ENCODE measurements at places on chromosomes 6 and 20.

DNA sequence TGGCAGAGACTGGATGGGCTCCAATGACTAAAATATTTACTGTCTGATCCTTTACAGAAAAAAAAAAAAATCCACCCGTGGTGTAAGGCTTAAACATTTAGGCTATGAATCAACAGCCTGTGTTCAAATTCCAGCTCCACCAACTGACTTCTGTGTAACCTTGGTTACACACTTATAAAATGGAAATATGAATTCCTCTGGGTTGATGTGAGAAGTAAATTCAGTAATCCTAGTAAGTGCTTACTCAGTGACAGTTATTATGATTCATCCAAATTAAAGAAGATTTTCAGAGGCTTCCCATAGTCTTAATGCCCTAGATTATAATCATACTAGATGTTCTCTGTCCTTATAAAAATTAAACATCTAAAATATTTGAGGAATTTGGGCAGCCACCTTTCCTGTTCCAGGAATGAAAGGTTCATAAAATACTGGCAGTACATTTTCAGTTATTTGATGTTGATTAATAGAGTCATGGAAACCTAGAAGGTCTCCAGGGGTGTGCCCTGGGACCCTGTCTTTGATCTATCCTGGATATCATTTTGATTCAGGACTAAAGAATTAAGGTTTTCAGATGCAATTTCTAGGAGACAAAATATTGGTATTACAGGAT is 180.3 kb upstream of the ZNF217 start:
- DNase-seq: no peak

- DNase-seq: no peak
Measured at GRCh38 chr20:3471397-3472021, 691 bp downstream of the ATRN start.

GRCh38 chr20:53001498-53002301 is 29.5 kb downstream of the TSHZ2 start:
- no peak for DNase-seq

- no peak for DNase-seq
Measured at GRCh38 chr6:13256266-13257001, 71.9 kb downstream of the TBC1D7 start.

DNA sequence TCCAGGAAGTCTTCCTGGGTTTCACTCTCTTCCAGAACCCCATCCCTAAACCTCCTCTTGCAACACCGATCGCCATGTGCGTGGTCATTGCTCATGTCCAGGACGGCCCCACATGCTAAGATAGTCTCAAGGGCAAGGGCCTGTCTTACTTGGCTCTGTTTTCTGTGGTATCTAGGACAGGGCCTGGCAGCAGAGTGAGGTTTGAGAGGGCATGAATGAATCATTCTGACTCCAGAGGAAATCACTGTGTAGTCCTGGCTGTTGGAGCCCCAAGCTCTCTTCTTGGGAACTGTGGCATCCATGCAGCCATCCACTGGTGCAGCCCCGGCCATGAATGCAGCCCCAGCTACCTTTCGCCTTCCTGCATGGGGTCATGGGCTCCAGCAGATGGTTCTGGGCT is 12.4 kb downstream of the SIRPA start:
- no peak for DNase-seq

- no peak for DNase-seq
Measured at GRCh38 chr6:136529710-136530109, 20.5 kb downstream of the MAP7 start.

- DNase-seq: no peak
Measured at GRCh38 chr20:52540509-52540908, 348.9 kb upstream of the ZFP64 start.

GRCh38 chr20:38094373-38094891 is 60.9 kb downstream of the RPRD1B start:
- peak; percentile 8 for DNase-seq

- no peak for DNase-seq
Measured at GRCh38 chr6:14197118-14197517, 79.5 kb downstream of the CD83 start.

- no peak for DNase-seq
Measured at GRCh38 chr6:143607168-143607567, 70.6 kb upstream of the PHACTR2 start.

GRCh38 chr6:99589290-99589672 is 17.4 kb upstream of the PRDM13 start:
- DNase-seq: no peak

DNA sequence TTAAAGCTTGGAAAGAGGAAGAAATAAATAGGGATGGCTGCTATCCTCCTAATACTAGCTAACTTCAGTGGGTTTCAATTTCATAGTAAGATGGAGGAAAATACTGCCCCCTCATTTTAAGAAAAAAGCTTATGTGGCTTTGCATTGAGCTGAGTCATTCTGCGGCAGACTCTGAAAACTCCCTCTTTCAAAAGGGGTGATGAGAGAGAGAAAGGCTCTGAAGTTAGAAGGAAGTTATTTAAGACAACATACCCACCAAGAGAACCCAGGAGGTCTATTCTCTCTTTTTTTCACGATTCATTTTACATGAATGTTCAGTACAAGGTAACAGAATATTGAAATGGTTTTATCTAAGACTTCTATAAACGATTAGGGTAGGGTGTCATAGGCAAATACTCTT is 4.5 kb downstream of the PRDM13 start:
- no peak for DNase-seq

DNA sequence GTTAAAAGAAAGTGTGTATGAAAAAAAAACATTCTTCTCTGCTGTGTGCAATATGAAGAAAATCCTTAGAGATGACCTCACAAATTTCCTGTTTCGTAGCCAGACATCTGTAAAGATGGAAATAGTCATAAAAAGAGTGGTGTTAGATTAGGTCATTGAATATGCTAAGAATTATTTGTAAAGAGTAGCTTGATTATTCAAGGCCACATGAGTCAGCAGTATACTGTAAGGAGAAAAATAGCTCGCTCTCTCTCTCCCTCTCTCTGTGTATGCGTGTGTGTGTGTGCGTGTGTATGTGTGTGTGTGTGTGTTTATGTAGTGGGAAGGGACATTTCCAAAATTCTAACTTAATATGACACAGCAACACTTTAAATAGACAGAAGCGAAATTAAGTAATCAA is 78.8 kb downstream of the PTCHD4 start:
- no peak for DNase-seq

DNA sequence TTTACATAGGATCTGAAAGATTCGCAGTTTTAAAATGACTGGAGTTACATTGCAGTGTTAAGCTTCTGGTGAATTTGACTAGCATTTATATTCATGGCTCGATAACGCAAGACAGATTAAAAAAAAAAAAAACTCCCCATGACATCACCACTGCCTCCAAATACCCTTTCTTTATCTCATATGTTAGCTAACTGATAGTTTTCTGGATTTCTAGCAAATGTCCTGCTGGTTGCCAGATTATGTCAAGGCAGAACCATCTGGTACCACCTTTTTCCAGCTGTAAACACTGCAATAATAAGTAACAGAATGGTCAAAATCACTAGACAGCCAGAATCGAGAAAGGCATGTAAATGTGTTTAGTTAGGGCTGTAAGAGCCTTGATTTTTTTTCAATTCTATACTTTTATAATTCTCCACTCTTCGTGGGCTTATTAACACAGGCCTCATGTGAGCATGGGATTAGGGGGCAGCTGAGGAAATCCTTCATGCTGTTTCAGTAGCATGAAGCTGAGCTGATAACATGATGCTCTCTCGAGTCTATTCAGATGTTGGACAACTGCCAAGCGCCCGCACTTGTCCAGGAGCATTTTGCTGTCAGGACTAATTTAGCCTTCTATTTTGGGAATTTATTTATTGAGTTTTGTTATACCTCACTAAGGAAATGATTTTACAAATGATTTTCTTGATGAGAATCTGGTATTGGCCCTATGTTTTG is 166.0 kb upstream of the SCGN start:
- DNase-seq: no peak

DNA sequence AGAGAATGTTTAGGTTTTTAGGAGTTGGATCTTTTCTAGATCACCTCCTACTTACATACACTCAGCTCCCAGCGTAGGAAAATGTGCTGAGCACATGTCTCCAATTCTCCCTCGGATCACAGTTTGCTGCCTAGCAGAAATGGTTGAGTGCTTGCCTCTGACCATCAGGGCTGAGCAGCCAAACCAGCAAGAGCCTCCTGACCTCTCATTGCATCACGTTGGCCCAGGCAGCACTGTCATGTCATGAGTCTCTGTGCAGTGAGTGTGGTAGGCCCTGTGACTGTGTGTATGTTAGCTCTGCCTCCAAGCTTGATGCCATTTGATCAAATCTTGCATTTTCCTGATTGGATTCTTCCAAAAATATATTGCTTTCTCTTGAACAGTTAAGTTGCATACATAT is 112.0 kb downstream of the LRRC1 start:
- DNase-seq: no peak

GRCh38 chr20:21020659-21021471 is 85.3 kb downstream of the LINC00237 start:
- no peak for DNase-seq

GRCh38 chr6:54286141-54286540 is 22.1 kb upstream of the TINAG start:
- no peak for DNase-seq

- DNase-seq: no peak
Measured at GRCh38 chr6:123636782-123637181, at the start of gene TRDN. TRDN (minus strand) TSS chr6:123636950; CDS start chr6:123636775, 175 bp downstream.

DNA sequence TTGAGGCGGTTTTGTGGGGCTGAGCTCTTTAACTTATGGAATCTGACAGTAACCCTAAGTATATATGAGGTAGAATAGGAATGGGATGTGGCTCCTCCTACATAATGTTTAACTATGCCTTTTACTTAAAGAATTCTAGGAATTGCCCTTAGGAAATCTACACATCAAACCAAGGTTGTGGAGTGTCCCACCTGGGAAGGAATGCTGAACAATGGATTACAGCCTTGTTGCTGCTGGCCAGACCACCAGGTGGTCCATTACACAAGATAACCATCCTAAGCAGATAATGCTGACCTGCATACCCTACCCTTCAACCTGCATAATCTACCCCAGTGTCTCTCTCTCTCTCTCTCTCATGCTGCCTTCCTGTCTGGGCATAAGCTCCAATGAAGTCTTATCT is 35.0 kb upstream of the SLC22A16 start:
- no peak for DNase-seq

DNA sequence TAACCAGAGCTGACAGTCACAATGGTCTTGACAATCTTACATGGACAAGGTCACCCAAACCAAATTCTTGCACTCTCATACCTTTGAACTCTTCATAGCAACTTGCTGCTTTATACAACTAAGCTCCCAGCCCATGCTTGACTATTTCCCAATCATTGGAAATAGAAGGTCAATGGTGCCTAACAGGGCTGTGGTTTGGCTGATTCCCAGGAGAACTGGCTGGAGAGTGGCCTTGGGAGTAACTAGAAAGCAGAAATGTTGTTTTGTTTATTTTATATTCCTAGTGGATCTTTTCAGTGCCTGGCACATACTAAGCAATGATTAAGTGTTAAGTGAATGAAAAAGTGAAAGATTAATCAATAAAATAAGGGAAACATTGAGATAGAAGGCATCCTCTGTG is 3.0 kb downstream of the SPINT4 start:
- DNase-seq: no peak

GRCh38 chr20:2042400-2042799 is 48.5 kb upstream of the PDYN start:
- no peak for DNase-seq

DNA sequence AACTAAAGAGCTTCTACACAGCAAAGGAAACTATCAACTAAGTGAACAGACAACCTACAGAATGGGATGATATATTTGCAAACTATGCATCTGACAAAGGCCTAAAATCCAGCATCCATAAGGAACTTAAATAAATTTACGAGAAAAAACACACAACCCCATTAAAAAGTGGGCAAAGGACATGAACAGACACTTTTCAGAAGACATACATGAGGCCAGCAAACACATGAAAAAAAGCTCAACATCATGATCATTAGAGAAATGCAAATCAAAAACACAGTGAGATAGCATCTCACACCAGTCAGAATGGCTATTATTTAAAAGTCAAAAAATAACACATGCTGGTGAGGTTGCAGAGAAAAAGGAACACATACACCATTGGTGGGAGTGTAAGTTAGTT is 24.5 kb downstream of the AGPAT4 start:
- no peak for DNase-seq

- no peak for DNase-seq
Measured at GRCh38 chr6:13511913-13512717, 24.7 kb upstream of the GFOD1 start.

DNA sequence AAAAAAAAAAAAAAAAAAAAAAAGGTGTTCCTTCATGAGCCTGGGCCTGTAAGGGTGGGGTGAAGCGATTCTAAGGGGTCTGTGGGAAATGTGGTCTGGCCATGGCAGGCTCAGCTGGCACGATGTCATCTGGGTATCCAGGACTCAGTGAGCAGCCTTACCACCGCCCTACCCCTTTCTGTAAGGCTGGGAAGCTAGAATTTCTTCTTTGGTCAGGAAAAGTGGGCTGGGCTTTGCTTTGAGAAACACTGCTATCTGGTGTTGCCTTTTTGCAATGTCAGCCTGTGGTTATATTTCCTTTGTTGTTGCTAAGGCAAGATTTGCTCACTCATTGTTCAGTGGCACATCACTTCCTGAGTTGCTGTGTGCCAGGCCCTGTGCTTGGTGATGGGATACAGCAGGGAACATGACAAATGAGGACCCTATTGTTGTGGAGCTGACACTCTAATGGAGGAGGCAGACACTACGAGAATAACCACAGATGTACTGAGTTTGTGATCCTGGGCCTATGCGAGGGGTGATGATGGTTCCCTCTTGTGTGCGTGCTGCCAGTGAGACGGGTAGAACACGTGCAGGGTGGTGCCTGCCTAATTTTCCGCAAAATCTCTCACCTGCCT is 45.9 kb upstream of the ZNFX1 start:
- DNase-seq: no peak

- DNase-seq: no peak
Measured at GRCh38 chr6:1392813-1393640, 3.7 kb downstream of the FOXF2 start.

GRCh38 chr6:53461041-53461656 is 83.8 kb downstream of the GCLC start:
- DNase-seq: no peak

DNA sequence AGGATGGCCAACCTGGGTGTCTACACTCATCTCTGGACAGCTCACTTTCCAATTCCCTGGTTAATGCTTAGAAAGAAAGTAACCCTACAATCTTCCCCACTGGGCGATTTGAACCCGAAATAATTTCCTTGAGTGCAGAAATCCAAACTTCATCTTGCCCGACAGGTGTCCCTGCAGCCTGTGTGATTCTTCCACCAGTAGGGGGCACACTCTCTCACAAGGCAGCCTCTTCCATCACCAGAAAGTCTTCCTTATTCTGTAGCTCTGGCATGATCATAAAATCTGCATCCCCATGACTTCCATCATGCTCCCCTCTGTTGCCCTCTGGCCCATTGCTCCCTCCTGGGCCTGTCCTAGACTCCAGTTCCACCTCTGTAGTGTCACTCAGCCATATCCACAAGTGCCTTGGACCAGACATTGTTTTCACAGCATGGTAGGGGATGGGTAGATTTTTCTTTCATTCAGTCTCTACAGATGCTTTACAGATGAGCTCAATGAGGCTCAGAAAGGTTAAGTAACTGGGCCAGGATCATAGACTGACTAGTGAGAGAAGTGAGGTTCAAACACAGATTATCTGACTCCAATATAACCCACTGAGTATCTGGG is 170.4 kb upstream of the SPTLC3 start:
- no peak for DNase-seq
